ENCODE measurements at places on chromosomes 2 and 18. TPM values are rescaled to one million over a fixed set of nuclear protein-coding genes. Genes with fewer than 3 reads are reported as not detected.

DNA sequence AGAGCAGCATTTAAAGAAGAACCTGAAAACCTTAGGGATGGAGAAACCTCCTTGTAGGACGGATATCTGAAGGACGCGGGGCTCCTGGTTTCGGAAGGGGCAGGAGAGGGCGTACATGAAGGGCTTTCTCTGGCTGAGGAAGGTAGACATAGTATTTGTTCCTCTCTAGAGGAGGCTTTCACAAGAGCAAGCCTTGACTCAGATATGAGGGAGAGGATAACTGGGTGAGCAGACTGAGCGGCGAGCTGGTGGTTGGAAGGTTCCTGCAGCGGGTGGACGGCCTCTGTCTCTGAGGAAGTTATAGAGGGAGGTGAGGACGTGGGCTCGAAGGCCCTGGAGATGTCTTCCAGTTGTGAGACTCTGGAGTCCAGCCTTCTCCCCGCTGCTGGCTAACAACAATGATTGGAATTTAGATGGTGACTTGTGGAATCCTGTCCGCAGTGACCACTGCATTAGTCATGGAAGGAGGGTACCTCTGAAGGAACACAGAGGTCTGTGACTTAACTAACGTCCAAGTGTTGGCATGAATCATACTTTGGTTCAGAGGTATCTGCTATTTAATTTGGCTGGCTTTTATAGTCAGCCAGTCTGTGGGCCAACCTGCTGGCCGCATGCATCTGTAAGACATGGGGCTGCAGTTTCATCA lies 80.9 kb downstream of the ASAP2 start:
- peak; percentile 100 for DNase-seq

The FMNL2 gene
- 13.2 TPM for total RNA-seq

The IFIH1 gene
- total RNA-seq, result 70.9 TPM

DNA sequence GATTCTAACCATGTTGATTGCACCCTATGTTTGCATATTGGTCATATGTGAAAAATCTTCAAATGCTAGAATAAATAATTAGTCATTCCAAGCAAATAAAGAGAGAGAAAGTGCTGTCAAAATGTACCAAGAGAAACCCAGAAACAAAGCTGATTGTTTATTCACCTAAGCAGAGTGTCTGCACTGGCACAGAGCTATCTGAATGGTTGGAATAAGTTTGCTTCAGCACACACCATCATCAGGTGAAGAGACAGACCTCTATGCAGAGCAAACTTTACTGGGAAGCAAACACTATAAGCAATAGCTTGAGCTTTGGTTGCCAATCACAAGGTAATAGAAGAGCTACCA lies 25.4 kb downstream of the DSG4 start:
- no peak for DNase-seq

The ABCA12 gene
- not detected for total RNA-seq

DNA sequence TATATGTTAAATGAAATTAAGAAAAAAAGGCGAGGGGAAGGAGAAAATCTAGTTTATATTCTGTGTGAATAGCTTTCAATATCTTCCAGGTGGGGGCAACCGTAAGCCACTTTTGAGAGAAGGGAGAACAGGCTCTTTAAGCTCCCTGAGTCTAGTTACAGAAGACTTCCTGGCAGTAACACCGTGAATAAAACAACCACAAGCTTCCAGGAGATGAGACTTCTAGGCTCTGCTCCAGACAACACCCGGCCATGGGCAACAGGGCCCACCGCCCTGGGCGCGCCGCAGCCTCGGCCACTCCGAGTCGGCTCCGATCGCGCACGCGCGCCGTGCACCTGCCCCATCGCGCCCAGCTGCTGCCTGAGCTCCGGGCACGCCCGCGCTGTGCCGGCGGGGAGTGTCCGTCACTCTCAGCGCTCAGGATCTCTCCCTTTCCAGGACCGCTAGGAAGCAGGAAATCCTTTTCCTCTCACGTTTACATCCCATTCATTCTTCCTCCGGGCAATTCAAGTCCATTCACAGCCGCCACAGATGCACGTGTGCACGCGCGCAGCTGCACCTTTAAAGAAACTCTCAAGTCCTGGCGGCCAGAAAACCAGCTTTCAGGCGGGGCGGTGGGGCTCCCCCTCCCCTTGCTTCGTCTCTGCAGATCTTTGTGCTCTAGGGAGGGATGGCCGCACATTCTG lies 19.4 kb upstream of the PAX3 start:
- DNase-seq, result peak; percentile 79

GRCh38 chr2:179594268-179595112 lies 266.9 kb downstream of the ZNF385B start:
- no peak for DNase-seq

- peak; percentile 26 for DNase-seq
These were observed 447.5 kb downstream of the TNS1 start for GRCh38 chr2:217555081-217555876.

The CCDC74B gene
- 5.8 TPM for total RNA-seq

DNA sequence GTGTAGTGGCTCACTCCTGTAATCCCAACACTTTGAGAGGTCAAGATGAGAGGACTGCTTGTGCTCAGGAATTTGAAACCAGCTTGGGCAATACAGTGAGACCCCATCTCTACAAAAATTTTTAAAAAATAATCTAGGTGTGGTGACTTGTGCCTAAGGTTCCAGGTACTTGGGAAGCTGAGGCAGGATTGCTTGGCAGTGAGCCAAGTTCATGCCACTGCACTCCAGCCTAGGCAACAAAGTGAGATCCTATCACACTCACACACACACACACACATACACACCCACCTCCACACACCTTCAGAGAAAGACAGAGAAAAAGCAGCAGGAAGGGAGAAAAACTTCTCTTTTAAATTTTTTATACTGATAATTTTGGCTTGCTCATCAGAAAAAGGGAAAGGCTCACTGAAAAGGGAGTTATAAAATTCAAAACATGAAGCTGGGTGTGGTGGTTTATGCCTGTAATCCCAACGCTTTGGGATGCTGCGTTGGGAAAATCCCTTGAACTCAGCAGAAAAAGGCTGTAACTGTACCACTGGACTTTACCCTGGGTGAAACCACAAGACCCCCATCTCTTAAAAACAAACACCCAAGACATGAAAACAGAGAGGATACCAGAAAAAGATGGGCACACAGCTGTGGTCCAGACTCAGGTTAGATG lies 25.7 kb downstream of the FAM168B start:
- no peak for DNase-seq

- DNase-seq, result no peak
These were observed 28.5 kb downstream of the ZNF516 start for GRCh38 chr18:76466410-76466991.

DNA sequence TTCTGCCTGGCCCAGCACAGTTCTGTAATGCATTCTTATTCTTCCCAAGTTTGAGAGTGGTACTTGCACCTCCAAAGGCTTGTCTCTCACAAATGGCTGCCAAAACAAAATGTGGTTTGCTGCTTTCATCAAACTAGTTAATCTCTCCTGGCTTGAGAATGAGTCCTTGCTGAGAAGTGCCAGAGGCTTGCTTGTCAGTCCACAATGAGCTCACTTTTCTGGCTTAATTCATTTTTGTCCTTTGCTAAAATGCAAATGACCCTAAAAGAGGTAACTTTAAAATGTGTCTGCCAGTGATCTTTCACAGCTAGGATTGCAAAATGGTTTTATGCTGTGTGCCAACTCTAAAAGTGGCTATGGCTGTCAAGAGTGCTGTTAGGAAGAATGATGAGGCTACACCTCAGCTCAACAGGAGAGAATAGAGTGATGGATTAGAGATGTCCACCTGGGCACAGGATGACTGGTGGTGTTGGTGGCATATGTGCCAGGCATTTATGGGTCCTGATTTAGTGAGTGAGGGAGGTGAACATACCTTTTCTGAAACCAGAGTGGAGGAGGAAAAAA lies 291.2 kb upstream of the HNMT start:
- no peak for DNase-seq
